Activated T-helper 1 cell treated with anti-CD3 and anti-CD28 coated beads, Interleukin-12 subunit alpha, Interleukin-12 subunit beta, Interleukin-2, Interleukin-4 antibody, amounts not matched to agents 30 ng/mL and 10 ng/mL and 1 ng/mL, durations not matched to agents 14 hours and 24 hours and 36 hours (primary cell): ENCODE measurements at places on chromosomes 4 and X. TPM values are rescaled to one million over a fixed set of nuclear protein-coding genes. Genes with fewer than 3 reads are reported as not detected.

DNA sequence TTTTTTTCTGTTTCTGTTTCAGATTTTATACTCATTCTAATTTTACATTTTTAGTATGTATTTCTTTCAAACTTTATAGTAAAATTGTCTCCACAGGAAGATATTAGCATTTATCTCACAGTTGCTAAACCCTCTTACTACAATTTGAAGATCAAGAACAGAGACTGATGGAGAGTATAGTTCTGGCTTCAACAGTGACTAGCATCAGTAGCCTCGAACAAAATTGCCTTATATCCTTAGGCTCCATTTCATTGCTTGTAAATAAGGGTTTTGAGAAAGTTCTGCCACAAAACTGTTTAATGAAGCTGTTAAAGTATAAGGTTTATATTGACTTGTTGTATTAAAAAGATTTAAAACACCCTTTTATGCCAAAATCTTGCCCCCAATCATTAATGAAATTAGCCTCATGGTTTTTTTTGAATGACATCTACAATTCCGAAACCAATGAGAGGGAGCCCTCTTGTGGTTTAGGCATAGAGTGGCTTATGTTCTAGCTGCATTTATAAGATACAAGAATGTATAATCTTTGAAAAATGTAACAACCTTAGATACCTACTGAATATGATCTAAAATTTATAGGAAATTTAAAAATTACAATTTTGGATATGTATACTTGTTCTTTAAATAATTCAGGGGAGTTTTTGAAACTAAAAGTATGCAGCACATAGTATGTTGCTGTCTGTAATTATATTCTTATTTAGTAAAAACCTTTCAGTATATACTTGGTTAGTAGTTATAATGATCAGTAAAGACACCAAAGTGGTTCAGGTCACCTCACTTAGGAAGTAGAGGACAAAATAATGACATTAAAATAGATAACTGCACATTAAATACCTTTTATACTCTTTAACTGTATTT lies 109.8 kb upstream of the HPGD start:
- no peaks in the 10 kb centered on the region for H3K36me3 ChIP-seq
- no peak overlapping the region for H3K4me3 ChIP-seq
- no peak overlapping the region for H3K27ac ChIP-seq

DNA sequence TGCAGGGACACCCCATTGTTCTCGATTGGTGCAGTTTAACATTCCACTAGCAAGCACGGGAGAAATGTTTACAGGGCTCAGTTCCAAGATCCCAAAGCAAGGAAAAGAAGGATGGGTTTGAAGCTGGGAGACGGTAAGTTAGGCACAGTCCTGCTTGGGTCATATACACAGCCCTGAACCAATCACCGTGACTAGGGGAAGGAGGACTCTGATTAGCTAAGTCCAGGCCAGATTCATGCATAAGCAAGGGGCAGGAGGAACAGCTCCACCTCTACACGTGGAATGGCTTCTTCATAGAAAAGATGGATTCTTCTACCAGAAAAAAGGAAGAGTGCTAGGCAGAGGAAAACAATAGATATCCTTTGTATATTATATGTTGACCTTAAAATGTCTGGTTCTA lies 11.0 kb upstream of the EXOC1L start:
- H3K4me3 ChIP-seq: no peak overlapping the region
- no peaks in the 10 kb centered on the region for H3K36me3 ChIP-seq

DNA sequence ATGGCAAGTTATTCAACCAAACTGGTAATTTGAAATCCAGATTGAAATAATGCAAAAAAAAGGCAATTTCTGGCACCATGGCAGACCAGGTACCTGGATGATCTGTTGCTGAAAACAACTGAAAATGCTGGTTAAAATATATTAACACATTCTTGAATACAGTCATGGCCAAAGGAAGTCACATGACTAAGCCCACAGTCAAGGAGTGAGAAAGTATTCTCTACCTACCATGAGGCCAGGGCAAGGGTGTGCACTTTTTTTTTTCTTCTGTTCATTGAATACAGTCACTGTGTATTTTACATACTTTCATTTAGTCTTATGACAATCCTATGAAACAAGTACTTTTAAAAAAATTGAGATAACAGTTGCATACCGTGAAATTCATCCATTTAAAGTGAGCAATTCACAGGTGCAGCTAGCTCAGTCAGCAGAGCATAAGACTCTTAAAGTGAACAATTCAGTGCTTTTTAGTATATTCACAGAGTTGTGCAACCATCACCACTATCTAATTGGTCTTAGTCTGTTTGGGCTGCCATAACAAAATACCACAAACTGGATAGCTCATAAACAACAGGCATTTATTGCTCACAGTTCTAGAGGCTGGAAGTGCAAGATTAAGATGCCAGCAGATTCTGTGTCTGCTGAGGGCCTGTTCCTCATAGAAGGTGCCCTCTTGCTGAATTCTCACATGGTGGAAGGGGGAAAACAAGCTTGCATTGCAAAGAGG lies 4.8 kb upstream of the MPP1 start:
- no peaks in the 10 kb centered on the region for H3K36me3 ChIP-seq
- H3K27me3 ChIP-seq: peaks cover 8% of the 10 kb centered on the region
- no peak overlapping the region for H3K4me3 ChIP-seq
- DNase-seq: no peak
- H3K4me1 ChIP-seq: peaks cover 5% of the 10 kb centered on the region
- H3K27ac ChIP-seq: no peak overlapping the region

DNA sequence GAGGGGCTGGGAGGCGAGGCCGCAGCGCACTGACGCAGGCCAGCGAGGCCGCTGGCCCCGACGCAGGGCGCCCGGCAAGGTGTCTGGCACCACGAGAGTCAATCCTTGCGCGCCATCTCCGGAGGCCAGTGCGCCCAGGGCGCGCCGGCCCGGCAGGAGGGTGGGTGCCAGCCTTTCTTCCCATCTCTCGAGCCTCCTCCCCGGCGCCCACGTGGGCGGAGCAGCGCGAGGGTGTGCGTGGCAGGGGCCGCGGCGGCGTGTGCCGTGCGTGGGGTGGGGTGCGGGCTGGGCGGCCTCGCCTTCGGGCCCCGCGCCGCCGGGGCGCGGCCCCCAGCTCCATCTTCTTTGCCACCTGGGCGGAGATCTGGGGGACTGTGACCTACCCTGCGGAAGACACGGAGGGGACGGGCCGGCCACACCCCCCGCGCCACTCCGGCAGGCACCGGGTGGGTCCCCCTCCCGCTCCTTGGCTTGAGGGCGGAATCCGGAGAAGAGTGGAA lies 877 bp downstream of the JAKMIP1 start:
- DNase-seq: no peak
- peaks cover 42% of the 10 kb centered on the region for H3K4me1 ChIP-seq
- peaks cover 17% of the 10 kb centered on the region for H3K27me3 ChIP-seq
- peak overlapping the region; percentile 83 for H3K27ac ChIP-seq

DNA sequence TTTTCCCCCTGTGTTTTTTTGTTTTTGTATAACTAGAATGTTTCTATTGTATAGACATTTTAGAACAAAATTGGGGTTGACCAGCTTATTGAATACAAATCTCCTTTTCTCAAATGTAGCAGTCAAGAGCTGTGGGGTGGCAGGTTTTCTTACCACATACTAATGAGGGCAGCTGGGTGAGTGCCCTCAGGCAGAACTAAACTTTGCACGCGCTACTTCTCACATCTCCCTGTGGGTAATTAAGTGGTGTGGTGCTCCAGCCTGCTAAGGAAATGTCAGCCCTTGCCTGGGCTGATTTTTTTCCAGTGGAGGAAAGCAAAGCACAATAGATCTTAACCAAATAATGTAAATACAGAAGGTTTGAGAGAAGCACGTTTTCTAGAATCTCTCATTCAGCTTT lies 717.6 kb upstream of the TENM3 start:
- H3K27ac ChIP-seq: no peak overlapping the region
- H3K27me3 ChIP-seq: no peaks in the 10 kb centered on the region
- no peaks in the 10 kb centered on the region for H3K36me3 ChIP-seq

DNA sequence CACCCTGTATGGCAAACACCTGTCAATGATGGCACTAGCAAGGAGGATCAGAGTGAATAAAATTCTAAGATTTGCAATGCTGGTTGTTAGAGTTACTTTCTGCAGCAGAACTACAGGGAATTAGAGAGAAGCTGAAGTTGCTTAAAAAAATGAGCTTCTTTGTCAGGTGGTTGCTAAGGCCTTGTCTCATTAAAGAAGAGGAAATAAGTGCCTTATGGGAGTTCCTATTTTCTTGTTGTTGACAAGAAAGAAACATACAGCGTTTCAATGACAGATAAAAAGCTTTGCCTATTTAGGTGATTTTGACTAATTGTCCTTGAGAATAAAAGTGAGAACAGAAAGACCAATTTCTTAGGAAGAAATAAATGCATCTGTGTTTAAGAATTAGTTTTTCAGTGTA lies 106.0 kb upstream of the ARHGAP24 start:
- H3K27me3 ChIP-seq: no peaks in the 10 kb centered on the region
- no peaks in the 10 kb centered on the region for H3K4me1 ChIP-seq
- H3K36me3 ChIP-seq: no peaks in the 10 kb centered on the region
- no peak overlapping the region for H3K27ac ChIP-seq
- no peak overlapping the region for H3K4me3 ChIP-seq

DNA sequence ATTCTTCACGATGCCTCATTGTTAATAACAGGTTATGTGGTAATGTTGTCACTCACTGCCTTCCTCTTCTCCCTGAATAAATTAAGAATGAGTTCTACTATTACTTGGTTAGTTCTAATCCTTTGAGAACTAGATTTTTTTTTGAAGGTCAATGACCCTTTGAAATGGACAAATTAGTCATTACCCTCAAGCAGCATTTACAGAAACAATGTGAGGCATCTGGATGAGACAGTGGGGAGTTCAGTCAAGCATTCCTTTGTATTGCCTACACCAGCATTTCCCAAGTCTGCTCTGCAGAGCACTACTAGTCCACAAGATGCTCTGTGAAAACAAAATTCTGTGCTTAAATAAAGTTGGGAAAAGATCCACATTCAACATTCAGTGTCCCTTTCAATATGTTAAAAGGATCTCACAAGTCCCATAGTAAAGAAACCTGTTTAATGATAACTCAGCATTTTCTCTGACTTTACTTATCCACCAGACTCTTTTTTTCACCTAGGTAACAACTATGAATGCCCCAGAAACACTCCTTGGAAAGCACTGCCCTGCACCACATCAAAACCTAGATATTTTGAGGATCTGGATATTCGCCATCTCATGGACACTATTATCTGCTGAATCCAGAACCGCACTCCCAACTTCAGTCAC lies 60.6 kb downstream of the CHRDL1 start:
- no peak for DNase-seq
- no peak overlapping the region for H3K4me3 ChIP-seq
- H3K4me1 ChIP-seq: no peaks in the 10 kb centered on the region
- H3K36me3 ChIP-seq: no peaks in the 10 kb centered on the region
- no peaks in the 10 kb centered on the region for H3K27me3 ChIP-seq
- H3K27ac ChIP-seq: no peak overlapping the region

DNA sequence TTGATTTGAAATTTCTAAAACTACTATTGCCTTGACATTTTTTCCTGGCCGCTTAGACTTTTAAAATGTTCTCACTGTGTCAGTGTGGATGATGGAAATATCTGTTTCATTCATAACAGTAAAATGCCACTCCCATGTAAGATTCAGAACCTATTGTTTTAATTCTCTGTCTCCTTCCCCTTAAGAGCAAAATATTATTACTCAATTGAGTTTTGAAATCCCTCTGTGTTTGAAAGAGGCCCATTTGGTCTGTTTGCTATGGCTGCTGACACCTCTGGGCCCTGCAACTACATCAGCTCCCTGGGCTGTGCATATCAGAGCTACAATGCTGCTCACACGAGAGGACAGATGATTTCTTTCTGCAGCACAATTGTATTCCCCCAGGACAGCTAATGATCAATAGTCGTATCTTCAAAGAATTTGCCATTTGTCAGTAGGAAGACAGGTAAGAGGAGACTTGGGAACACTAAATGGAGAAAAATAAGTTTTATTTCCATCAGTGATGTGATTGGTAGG lies 388.0 kb upstream of the GALNT7 start:
- H3K27ac ChIP-seq: no peak overlapping the region
- H3K27me3 ChIP-seq: no peaks in the 10 kb centered on the region

DNA sequence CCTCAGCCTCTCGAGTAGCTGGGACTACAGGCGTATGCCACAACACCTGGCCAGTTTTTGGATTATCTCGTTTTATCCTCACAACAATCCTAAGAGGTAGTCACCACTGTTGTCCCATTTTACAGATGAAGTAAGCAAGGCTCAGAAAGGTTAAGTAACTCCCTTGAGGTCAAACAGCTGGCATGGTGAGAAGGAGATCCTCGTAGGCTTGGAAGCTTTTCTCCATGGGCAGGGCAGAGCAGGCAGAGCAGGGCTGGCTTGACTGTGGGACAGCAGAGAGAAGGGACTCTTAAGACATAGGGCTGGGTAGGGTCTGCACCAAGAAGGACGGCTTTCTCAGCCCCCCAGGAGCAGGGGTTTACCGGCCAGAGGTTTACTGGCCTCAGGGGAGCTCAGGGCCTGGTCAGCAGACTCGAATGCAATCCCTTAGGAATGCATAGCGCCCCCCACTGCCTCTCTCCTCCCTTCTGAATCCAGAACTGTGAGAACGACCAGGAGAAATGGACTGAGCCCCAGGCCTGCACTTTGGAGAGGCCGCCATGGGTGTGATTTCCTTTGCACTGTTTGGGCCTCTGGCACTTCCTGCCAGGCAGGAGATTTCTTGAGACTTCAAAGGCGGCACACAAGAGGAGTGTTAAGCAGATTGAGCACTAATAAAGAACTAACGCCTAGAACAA lies 14.0 kb upstream of the CDKN2AIP start:
- no peak for DNase-seq
- H3K4me3 ChIP-seq: no peak overlapping the region
- H3K4me1 ChIP-seq: peaks cover 19% of the 10 kb centered on the region

GRCh38 chr4:115865736-115866135 lies 752.3 kb upstream of the NDST4 start:
- no peaks in the 10 kb centered on the region for H3K36me3 ChIP-seq
- H3K4me1 ChIP-seq: no peaks in the 10 kb centered on the region
- no peak overlapping the region for H3K4me3 ChIP-seq

GRCh38 chr4:148376151-148376550 lies 66.1 kb downstream of the NR3C2 start:
- no peaks in the 10 kb centered on the region for H3K36me3 ChIP-seq
- H3K4me1 ChIP-seq: no peaks in the 10 kb centered on the region
- no peak overlapping the region for H3K4me3 ChIP-seq

- DNase-seq: no peak
- H3K4me1 ChIP-seq: no peaks in the 10 kb centered on the region
- no peak overlapping the region for H3K4me3 ChIP-seq
- H3K27me3 ChIP-seq: no peaks in the 10 kb centered on the region
- H3K36me3 ChIP-seq: no peaks in the 10 kb centered on the region
Observed at GRCh38 chr4:5561286-5561685, 147.1 kb downstream of the EVC2 start.

- H3K4me3 ChIP-seq: no peak overlapping the region
- DNase-seq: no peak
- peak overlapping the region; percentile 42 for H3K27ac ChIP-seq
- peaks cover 39% of the 10 kb centered on the region for H3K27me3 ChIP-seq
- no peaks in the 10 kb centered on the region for H3K36me3 ChIP-seq
Observed at GRCh38 chrX:100413229-100413628, 3.2 kb upstream of the PCDH19 start.

- H3K27ac ChIP-seq: no peak overlapping the region
- H3K27me3 ChIP-seq: no peaks in the 10 kb centered on the region
- H3K4me3 ChIP-seq: no peak overlapping the region
- DNase-seq: no peak
- peaks cover 21% of the 10 kb centered on the region for H3K36me3 ChIP-seq
- peaks cover 31% of the 10 kb centered on the region for H3K4me1 ChIP-seq
Observed at GRCh38 chr4:15667006-15667405, 11.8 kb upstream of the FBXL5 start.

Gene CT45A3
- not detected in 2 replicates for total RNA-seq

Gene SNCA
- total RNA-seq: 0.18 and 1.1 TPM in 2 replicates

Gene TENM3
- not detected in 2 replicates for total RNA-seq

Gene ZNF330
- 57.8 and 62.9 TPM in 2 replicates for total RNA-seq

Gene ARMCX1
- 0.16 and 0.20 TPM in 2 replicates for total RNA-seq

Gene FOXR2
- not detected in 2 replicates for total RNA-seq

Gene OPN1LW
- not detected in 2 replicates for total RNA-seq

Gene RAB40AL
- 0.41 and 0.44 TPM in 2 replicates for total RNA-seq

Gene ERVMER34-1
- total RNA-seq: 0.05 TPM in 1 of 2 replicates, not detected in the other

Gene TRAM1L1
- not detected in 2 replicates for total RNA-seq

Gene PPP4R3C
- not detected in 2 replicates for total RNA-seq
